ENCODE measurements at places on chromosomes 11 and 22.
A peak's percentile ranks its signal among the peaks of the same experiment; 100 is the strongest.

DNA sequence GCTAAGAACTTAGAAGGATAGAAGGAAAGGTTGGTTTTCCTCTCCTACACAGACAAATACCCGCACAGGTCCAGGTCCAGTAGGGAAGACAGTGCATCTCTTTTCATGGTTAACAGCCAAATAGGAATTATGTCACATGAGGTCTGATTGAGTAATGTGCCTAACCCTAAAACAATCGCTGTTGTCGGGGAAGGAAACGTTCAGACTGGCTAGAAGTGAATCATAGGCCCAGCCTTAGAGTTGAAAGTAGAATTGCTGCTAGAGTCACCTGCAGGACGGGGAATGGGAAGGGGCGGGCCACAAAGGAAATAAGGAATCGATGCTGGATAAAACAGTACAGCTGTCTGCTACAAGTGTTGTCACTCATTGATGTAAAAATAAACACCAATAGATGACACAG is 12.4 kb upstream of the HTATIP2 start:
- no peak for DNase-seq

DNA sequence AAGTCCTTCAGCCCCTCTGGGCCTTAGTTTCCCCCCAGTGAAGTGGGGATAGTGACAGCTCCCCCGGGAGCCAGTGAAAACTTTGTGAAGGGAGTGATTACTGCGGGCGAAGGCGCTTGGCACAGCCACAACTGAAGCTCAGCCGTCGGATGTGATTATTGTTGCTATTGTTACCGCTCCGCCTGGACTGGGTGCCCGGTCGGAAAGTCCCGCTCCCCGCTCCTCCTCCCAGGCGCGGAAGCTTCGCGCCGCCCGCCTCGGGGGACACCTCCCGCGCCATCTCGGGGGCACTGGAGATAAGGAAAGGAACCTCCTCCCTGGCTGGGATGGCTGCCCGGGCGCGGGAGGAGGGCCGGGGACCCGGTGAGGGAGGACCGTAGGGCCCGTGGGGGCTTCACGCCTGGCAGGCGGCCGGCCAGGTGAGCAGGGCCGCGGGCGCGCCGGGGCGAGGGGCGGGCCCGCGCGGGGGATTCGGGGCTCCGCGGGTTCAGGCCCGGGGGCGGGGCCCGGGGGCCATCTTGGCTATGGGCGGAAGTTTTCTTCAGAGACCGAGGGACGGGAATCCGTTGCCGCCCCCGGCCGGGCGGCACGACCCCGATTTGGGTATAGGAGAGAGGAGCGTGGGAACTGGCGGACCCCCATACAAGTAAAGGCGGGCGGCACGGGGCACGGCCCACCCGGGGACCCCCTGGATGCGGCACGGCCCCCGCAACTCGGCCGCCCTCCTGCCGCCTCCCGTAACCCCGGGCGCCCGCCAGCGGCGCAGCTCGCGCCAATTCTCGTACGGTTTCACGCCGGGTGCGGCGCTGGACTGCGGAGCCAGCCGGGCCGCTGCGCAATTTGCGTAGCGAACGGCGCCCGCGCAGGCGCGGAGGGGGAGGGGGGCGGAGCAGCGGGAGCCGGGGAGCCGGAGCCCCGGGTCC is at the start of gene GPR137:
Gene GPR137, plus strand, starts transcription at position 887 of the 923 bp plus-strand sequence. CDS start 677 bp downstream, outside the sequence.
- DNase-seq: peak; percentile 94

DNA sequence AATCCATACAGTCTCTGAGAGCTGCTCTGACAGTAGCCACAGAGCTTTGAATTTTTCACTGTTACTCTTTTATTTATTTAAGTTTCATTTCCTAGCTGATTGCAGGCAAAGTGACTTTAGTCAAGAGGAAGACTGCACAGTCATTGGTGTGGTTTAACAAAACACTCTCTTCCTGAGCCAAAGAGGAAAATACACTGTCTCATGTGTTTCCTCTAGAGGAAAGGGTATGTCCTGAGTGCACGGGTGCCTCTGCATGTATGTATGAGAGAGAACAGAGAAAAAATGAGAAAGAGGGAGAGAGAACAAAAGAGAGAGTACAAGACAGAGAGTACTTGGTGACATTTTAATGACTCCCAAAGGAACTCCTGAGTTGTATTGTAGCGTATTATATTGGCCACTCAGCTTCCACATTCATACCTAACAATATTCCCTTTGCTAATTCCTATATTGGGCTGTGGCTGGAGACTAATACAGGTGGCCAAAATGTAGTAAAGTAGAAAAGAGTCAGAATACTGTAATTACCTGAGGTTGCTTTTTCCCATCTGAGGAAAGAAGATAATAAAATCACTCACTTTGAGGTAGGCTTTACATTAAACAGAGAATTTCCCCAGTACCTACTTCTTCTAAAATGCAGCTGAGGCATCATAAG is at the start of gene OR4D9:
Gene OR4D9, plus strand, starts transcription at position 599 of the 649 bp plus-strand sequence. CDS start 3,374 bp downstream, outside the sequence.
- no peak for DNase-seq

GRCh38 chr11:68008381-68009337 is 1.5 kb upstream of the ALDH3B1 start:
- no peak for DNase-seq

DNA sequence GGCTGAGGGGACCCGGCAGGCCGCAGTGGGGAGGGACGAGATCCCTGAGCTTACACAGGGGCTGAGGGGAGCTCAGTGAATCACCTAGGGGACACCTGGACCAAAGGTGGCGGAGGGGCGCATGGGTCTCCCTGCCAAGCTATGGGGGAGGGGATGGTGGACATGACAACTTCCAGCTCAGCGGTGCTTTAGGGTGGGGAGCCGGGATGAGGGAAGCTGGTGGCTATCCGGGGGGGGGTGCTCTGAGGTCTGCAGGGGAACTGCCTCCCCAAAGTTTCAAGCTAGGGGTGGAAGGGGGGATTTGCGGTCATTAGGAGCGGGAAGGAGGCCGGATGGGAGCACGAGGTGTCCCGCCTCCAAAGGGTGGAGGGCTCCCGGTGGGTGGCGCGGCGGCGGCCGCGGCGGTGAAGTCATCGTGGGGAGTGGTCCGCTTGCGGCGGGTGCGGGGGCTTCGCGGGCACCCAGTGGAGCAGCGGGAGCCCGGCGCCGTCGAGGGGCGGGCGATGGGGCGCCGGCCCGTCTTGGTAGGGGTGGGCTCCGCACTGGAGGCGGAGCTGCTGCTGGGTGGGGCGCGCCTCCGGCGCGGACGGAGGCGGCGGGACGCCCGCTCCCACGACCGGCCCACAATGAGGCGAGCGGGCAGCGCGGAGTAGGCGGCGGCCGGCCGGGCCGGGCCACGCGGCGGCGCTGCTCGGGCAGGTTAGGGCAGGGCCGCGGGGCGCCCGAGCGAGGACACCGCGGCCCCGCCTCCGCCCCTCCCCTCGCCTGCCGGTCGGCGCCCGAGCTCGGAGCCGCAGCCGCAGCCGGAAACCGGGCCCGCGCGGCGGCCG is at the start of gene MICALL1:
Gene MICALL1, plus strand, starts transcription at position 764 of the 830 bp plus-strand sequence. CDS start 126 bp downstream, outside the sequence.
- DNase-seq: peak; percentile 86

- DNase-seq: no peak
Measured at GRCh38 chr22:36419912-36420882, 32.4 kb upstream of the MYH9 start.

- no peak for DNase-seq
Measured at GRCh38 chr11:115707180-115707905, 203.1 kb upstream of the CADM1 start.

DNA sequence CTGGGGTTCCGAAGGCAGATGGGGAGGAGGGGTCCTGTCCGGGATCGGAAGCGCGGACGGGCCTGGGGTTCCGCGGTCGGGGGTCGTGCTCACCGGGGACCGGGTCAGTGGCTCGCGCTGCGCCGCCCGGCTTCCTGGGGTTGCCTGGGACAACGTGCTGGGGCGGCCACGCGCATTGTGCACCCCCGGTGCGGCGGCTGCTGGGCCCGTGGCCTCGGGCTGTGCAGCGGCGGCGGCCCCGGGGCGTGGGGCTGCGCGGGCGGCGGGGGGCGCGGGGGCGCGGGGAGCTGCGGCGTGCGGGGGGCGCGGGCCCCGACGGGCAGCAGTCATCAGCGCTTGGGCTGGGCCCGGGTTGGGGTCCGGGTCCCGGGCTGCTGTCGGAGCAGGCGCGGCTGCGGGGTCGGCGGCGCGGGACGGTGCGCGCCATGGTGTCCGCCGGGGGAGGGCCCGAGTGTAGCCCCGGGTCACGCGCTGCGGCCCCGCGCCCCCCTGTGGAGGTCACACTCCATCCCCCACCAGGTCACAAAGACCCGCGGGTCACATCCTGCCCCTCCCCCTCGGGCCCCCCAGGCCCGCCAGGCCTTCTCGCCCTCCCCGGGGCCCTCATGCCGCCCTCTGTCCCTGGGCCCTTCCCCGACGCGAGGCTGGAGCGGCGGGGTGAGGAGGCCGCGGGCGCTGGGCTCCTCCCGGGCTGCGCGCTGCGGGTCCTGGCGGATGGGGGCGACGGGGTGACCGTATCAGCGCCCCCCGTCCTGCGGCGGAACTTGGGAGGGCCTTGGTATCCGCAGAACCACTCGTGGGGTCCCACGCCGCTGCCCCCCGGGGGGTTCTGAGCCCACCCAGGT is at the start of gene TTLL8:
Gene TTLL8, minus strand, starts transcription at position 238 of the 845 bp plus-strand sequence.
- no peak for DNase-seq

DNA sequence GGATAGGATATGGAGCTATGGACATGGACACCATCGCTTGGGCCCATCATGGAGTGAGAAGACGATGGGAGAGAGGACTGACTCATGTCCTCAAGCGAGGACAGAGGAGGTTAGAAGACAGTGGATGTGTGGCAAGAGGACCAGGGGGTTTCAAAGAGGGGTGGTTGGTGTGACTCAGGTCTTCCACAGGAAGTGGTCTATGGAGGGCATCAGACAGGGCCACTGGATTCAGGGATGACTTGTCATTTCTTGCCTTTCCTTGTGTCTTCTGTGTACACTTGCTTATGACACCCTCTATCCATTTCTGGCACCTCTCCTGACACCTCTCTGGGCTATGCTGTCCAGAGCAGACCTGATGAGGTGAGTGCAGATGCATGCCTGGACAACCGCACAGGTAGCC is 115.4 kb downstream of the OSBP2 start:
- DNase-seq: no peak

GRCh38 chr11:838441-839279 is 3.7 kb downstream of the POLR2L start:
- no peak for DNase-seq

- peak; percentile 50 for DNase-seq
Measured at GRCh38 chr22:17734187-17734586, 40.1 kb downstream of the BID start.

- DNase-seq: peak; percentile 36
Measured at GRCh38 chr11:12110714-12111548, 541 bp downstream of the MICAL2 start.

DNA sequence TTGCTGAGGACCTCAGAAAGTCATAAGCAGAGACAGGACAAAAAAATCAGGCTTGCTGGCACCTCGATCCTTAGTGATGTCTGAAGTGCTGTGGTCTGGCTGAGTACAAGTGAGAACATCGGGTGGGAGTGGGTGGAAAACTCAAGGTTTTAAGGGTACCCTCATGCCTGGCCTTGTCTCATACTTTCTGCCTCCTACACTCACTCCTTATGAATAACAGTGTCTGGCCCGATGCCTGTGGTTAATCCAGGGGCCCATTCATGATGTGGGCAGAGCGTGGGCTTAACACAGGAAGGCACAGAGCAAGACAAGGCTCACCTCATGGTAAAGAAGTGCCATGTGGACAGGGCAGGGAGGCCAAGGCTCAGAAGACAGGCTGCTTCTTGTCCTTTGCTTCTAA is 11.0 kb upstream of the UCP3 start:
- DNase-seq: peak; percentile 80

GRCh38 chr22:22424210-22424800 is 84.2 kb downstream of the ZNF280B start:
- DNase-seq: no peak

DNA sequence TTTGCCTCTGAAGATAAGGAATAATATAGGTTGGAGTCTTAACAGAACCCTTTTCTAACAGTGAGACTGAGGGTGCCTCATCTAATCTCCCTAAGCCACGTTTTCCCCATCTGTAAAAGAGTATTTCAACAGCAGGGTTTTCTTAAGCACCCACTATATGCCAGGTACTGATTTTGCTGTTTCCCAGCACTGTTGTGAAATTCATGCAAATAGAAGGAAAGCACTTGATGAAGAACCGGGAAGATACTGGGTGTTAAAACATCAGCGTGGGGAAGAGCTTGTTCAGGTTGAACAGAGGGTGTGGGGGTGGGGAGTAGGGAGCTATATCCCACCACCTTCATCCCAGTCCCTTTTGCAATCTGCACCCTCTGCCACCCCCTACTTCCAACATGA is 2.8 kb downstream of the HMOX1 start:
- DNase-seq: no peak

DNA sequence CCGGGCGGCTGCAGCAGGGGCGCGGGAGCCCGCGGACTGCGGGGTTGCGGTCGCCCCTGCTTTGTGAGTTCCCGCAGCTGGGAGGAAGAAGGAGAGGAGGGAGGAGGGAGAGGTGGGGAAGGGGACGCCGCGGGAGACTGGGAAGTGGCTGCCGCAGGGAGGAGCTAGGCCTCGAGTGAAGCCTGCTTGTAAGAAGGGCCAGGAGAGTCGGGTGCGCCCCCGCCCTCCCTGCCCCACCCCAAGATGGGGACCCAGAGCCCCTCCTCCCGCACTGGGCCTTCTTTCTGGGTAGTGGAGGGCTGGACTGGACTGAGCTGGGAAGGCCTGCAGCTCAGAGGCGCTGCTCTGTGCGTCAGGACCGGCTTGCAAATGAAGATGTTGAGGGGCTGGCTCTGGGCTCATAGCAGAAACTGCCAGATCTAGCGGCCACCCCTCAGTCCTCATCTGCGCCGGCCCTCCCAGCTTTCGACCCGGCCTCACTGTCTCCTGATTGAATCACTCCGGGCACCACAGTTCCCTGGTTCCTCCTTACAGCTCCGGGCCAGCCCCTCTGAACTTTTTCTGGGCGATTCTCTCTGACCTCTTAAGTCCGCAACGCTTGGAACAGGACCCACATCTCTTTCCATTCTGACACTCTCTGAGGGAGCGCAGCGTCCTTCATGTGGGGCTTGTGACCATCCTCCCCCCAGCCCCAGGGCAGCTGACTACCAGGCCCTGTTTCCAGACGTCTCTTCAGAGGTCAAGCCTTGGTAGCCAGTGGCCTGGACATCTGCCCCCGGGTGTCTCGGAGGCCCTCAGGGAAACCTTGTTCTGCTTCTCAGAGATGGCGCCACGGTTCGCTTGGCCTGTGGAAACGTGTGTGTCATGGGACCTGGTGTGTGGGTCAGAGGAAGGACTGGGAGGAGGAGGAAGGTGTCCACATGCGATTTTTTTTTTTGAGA is 21.9 kb downstream of the SERPINH1 start:
- DNase-seq: no peak

DNA sequence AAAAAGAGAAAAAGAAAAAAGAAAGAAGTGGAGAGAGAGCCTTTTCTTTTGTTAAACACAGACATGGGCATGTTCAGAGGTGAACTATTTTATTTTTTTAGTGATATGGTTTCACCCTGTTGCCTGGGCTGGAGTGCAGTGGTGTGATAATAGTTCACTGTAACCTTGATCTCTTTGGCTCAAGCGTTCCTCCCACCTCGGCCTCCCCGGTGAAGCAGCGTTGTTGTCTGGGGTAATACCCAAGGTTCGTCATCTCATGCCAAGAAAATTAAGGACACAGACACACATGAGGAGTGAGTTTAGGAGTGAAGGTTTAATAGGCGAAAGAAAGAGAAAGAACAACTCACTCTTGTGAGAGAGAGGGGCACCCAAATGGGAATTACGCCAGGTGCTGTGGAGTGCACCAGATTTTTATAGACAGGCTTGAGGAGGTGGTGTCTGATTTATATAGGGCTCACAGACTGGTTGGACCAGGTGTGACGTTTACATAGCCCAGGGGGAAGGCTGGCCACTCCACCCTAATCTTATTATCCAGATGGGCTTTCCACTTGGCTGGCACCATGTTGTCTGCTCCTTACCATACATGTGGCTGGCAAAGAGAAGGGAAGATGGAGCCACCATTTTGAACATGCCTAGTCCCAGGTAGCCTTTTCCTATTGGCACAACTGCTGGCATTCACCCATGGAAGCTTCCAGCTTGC is 42.3 kb downstream of the GRAMD1B start:
- DNase-seq: no peak

Data from activated T-cell treated with anti-CD3 and anti-CD28 coated beads, Interleukin-2, amount 50 U/mL, for 72 hours (primary cell).